ENCODE measurements at places on chromosomes 16 and 17.
A peak's percentile ranks its signal among the peaks of the same experiment; 100 is the strongest.

DNA sequence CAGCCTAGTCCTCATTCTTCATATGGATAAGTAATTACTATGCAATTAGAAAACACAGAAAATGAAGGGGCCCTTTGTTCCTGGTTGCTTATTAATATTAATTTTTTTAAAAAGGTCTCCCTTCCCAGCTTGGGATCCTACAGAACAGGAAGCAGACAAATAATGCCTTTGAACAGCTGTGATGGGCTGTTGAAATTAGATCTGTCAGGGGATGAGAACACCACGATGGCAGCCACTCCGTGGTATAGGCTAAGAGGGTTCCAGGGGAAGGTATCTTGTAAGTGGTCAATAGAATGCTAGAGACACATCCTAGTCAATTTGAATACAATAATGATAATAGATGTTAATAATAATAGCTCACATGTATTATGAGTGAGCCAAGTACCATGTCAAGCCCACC lies 83.1 kb downstream of the CCDC182 start:
- DNase-seq = no peak

DNA sequence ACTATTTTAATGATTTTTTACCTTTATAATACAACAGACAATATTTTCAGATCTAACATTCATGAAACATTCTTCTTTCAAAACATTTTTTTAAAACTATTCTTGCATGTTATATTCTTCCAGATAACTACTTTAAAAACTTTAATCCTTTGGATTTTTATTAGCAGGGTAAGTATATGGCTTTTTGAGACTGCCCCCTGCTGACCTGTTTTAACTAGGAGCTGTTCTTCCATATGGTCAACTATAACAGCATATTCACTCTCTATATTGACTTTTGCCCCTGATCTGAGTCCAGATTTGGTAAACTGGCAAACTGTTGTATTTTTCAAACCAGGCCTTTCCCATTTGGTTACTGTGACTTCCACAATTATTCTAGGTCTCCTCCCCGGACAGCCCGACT lies 16.5 kb downstream of the ZNF18 start:
- DNase-seq = no peak

GRCh38 chr17:64270885-64271284 lies 7.8 kb upstream of the TEX2 start:
- no peak for DNase-seq

GRCh38 chr17:36934692-36935630 lies 2.3 kb upstream of the LHX1 start:
- DNase-seq = no peak

DNA sequence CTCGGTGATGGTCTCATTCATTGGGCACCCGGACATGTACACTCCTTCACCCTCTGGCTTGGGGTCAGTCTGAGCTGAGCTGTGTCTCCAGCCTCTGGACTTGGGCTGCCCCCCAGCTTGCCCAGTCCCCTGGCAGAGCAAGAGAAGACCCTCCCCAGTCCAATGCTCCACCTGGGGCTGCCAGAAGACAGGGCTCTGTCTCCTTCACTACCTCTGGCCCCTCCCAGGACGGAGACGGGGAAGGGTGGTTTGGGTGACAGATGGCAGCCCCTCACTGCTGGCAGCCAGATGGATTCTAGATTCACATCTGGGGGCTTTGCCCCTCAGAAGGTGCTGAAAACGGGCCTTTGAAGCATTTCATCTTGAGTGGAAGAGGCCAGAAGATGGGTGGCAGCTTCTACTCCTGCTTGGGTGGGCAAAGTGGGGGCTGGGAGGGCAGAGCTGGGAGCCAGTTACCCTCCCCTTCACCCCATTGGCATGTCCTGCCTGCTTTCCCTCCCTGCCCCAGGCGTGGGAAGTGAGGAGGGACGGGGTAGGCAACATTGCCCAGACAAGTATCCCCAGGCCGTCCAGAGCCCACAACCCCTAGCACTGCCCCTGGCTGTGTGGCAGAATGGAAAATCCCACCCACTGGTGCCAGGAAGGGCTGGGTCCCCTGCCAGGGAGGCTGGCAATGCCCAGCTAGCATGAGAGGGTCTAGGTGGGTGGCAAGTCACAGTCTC lies 13.9 kb downstream of the NGFR start:
- no peak for DNase-seq

- DNase-seq = no peak
These were observed 180.1 kb downstream of the SPECC1 start for GRCh38 chr17:20189302-20189701.

GRCh38 chr16:70778901-70779309 lies 22.1 kb downstream of the VAC14 start:
- peak; percentile 58 for DNase-seq

- no peak for DNase-seq
These were observed 2.9 kb upstream of the BCL6B start for GRCh38 chr17:7019839-7020519.

DNA sequence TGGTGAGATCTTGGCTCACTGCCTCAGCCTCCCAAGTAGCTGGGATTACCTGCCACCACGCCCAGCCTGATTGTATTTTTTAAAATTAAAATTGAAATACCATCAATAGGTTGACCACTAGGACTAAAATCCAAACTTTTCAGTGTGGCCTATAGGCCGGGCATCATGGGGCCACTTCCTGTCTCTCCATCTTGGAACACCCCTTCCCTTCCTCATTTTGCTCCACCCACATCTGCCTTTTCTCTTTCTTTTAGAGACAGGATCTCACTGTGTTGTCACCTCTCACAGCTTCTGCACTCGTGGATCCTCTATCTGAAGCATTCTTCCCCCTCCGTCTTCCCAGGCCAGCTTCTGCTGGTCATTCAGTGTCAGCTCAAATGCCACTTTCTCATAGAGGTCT lies 57.0 kb downstream of the BMERB1 start:
- DNase-seq = no peak

- no peak for DNase-seq
These were observed 140.6 kb downstream of the RAB11FIP4 start for GRCh38 chr17:31532081-31532480.

- DNase-seq = no peak
These were observed 3.4 kb downstream of the LYRM1 start for GRCh38 chr16:20903899-20904506.

GRCh38 chr17:82213251-82214011 lies 789 bp upstream of the CCDC57 start:
- no peak for DNase-seq

DNA sequence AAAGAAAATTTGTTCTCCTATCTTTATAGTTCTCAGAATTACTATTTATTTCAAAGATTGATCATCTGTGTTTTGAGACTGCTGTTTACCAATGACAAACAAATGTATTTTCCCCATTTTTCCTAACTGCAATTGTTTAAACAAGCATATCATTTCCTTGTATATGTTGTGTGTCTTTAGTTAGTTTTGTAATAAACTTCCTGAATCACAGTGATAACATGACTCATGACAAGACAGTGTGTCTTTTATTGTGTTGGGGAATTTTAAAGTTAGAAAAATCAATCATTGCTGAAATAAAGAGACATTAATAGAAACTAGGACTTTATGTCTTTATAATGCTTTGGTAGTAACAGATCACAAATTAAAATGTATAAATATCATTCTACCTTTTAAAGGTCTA lies 348.5 kb downstream of the KCNJ2 start:
- no peak for DNase-seq

GRCh38 chr16:7644176-7644575 lies 311.5 kb downstream of the RBFOX1 start:
- DNase-seq = no peak

DNA sequence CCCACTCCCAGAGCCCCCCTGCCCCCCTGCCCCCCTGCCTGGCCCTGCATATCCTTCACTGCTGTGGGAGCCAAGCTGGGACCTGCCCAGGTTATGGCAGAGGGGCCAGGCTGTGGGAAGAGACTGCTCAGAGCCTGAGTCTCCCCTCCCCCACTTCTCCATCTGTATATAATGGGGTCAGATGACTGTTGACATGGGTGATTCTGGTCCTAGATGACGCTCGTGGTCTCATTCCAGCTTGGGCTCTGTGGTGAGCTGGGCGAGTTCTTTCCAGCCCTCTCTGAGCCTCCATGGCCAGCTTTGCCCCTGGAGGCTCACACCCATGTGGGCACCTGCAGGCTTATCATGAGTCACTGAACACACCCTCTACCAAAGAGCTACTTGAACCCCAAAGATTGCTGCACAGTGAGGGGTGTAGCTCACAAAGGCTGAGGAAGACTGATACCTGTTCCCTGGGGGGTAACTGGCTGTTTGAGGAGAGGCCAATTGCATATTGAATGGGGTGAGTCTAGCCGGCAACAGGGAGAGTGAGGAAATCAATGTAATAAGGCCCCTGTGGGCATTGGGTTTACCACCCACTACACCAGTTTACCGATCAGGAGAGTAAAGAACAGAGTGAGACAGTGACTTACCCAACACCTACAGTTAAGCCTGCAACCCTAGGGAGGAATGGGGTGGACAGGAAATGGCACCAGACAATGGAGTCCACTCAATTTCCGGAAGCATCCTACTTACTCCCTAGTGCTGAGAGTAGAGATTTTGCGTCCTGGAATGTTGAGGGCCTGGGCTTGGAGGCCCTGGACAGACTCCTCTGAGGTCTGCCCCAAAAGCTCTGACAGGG lies 4.2 kb upstream of the SREBF1 start:
- DNase-seq = peak; percentile 28

- no peak for DNase-seq
These were observed 7.2 kb downstream of the SLC43A2 start for GRCh38 chr17:1621273-1621954.

DNA sequence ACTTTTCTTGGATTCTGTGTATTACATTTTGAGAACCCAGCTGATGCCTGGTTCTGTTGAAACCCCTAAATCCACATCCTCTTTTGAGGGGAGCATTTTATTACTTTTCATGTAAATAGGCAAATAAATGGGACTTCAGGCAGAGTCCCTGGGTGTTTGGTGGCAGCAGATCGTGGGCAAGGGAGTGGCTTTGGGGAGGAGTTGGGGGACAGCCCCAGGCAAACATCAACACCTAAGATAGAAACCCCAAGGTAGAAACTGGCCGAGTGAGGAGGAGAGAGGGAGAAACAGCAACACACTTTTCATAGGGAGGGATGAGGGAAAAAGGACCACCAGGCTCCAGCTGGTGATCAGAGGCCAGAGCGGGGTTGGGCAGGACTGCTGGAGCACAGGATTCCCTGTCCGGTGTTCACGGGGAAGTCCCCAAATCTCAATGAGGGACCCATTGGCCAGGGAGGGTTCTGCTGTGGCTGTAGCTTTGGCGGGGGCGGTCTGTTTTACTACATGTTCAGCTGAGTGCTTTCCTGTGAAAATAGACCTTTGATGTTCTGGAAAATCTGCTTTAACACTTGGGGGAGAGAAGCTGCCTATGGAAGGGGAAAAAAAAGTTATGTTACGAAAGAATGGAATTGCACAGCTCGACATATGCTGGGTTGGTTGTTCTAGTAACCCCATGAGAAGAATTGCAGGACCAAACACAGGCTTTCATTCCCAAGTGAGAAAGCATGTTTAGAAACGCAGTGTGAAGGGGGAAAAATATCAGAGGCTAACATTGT lies 46.6 kb downstream of the MSI2 start:
- no peak for DNase-seq

DNA sequence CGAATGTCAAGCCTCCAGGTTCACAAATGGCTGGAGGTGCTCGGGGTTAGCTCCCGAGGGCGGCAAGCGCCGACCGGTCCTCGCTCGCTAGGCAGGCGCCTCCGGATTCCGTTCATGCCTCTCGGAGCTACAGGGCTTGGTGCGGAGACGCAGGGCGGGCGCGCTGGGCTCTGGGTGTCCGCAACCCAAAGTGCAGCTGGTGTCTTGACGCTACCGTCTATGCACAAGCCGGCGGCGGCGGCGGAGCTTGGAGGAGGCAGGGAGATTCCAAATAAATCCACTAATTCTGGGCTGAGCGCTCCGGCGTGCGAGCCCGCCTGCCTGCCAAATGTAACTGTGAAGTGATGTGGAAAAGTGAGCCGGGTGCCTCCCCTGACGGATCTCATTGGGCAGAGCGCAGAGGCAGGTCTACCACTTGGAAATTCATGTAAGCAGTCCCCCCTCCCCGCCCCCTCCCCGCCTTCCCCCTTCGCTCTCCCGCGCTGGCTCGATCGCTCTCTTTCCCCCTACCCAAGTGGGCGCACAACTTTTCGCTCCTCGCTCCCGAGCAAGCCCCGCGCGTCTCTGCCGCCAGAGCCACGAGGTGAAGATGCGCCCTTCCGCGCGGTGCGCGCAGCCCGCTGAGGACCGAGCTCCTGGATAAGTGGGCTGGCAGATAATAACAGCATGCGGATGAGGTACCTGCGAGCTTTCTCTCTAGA lies at the start of gene CDH8:
Gene CDH8 (minus strand): TSS at position 338 of the 701 bp plus-strand sequence. CDS start 15,035 bp downstream, outside the sequence.
- DNase-seq = no peak

GRCh38 chr17:73506470-73507435 lies 137.5 kb downstream of the SDK2 start:
- DNase-seq = no peak

- no peak for DNase-seq
These were observed 6.9 kb downstream of the PHOSPHO1 start for GRCh38 chr17:49223517-49224197.

GRCh38 chr17:80640366-80641084 lies 95.9 kb downstream of the RPTOR start:
- no peak for DNase-seq

DNA sequence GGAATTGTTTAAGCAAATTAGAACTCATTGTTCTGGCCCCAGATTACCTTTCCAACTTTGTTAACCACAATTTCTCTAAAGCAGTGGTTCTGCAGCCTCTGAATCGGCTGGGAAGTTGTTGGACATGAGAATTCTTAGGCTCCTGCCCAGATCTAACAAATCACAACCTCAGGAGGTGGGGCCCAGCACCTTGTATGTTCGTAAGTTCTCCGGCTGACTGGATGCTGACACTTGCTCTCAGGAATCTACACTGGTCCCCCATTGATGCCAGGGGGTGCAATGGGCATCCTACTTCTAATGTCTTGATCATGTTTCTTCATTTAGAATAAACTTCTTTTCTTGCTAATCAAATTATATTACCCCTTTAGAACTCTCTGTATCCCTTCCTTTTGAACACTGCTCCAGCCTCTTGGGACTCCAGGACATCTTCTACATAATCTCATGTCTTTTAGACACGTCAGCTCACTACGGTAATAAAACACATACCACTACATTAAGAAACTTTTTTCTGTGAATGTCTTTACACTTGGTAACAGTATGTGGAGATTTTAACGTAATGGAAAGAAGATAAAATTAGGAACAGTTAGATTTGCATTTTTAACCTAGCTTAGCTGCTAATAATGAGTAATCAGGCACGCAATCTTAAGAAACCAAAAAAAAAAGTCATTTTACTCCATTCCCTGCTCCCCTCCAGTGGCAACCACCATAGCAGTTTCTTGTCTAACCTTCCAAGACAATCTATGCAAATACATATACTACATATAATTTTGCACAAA lies 143.2 kb downstream of the ITFG1 start:
- DNase-seq = no peak

- DNase-seq = no peak
These were observed 1.7 kb downstream of the VTN start for GRCh38 chr17:28368306-28368831.
